Inflammatory macrophage (primary cell): ENCODE measurements at places on chromosomes 1 and 21.

GRCh38 chr1:40153073-40153770, 8.0 kb upstream of the RLF start:
- peak; percentile 50 for DNase-seq

DNA sequence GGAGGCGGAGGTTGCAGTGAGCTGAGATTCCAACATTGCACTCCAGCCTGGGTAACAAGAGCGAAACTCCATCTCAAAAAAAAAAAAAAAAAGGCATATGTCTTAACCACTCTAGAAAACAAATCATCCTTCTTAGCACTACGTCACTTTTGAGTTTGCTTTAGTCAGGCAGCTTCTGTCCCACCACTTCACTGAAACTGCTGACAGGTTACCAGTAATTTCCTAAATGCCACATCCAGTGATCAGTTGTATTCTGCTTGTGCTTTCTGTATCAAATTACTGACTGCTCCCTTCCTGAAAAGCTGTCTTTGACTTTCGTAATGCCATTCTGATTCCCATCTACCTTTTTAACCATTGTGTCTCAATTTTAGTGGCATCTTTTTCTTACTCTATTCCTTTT, 21.7 kb downstream of the RCOR3 start:
- DNase-seq: no peak

GRCh38 chr21:31566611-31567010, 92.9 kb upstream of the SOD1 start:
- DNase-seq: no peak

GRCh38 chr1:13921190-13921589, 221.2 kb downstream of the PRDM2 start:
- DNase-seq: no peak

DNA sequence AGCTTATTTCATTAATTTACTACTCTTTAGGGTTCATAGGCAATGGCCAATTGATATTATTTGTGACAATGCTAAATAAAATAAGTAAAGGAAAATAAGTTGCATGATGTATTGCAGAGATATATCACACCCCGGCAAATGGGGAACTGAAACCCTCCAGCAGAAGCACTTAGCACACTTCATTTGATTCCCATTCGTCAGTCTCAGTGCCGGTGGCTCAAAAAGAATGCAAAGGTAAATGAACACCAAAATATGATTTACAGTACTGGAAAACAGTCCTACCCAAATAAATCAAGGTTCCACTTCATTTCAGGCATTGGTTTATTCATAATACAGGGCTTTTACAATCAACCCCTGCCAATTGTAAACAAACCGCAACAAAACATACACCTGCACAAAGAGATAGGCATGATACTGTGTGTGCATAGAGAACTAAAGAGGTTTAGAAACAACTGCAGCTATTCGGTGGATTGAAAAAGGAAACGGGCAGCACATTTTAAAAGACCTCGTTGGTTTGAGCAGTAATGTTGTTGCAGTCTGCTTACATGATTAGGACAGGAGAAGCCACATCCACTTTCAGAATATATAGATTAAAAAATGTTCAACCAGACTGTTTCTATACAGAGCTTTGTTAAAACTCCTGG, 1019.2 kb downstream of the TTLL7 start:
- DNase-seq: peak; percentile 5

GRCh38 chr1:119966020-119966419, 69.7 kb upstream of the ADAM30 start:
- peak; percentile 37 for DNase-seq

GRCh38 chr1:7356079-7356478, 415.0 kb upstream of the VAMP3 start:
- DNase-seq: no peak

GRCh38 chr1:227043755-227044154, 103.7 kb downstream of the COQ8A start:
- DNase-seq: peak; percentile 13

GRCh38 chr1:213123087-213123486, 72.0 kb downstream of the RPS6KC1 start:
- no peak for DNase-seq

- DNase-seq: peak; percentile 22
These were observed 3.0 kb downstream of the NHLH2 start for GRCh38 chr1:115837740-115838421.

GRCh38 chr1:31828926-31829690, 13.3 kb upstream of the SPOCD1 start:
- DNase-seq: no peak

DNA sequence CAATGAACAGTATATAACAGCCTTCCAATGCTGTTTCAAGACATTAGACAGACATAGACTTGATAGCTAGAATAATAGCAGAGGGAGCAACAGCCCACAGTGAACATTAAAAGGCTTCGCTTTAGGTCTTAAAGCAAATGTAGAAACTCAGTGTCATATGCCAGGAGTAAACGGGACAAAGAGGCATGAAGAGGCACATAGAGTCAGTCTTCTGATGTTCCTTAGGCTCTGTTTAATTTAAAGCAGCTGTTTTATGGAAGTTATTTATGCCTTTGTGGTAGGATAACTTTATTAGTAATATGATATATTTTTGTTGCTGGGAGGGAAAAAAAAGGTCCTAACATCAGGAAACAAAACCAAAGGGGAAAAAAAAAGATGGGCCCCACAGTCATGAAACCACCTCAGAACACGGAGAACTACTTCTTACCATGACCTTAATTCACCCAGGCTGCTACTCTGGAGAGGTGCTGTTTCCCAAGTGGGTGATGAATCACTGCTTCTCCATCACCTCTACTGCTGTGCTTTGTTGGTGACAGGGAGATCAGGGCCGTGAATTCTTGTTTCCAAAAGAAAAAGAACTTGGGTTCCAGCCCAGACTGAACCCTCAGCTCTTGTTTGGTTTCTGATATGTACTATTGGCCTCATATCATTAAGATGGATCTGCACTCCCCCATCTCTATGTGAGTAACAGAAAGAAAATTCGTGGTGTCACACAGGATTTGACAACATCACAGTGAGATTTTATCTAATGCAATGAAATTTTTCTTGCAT, 616.9 kb downstream of the KIF26B start:
- no peak for DNase-seq

DNA sequence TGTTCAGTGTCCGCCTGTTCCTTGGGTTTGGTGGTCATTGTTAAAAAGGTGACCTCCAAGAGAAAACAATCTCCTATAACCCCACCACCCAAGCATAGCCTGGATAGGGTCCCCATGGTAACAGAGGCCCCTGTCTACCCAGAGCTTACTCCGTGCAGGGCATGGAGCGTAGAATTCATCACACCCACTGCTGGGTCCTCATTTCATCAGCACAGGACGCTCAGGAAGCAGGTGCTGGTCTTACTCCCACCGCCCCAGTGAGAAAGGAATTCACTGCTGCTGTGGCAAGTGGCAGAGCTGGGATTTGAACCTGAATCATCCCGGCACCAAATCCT, 37.0 kb downstream of the ARHGEF10L start:
- DNase-seq: no peak

- no peak for DNase-seq
These were observed 46.9 kb downstream of the KIF21B start for GRCh38 chr1:200976634-200977033.

DNA sequence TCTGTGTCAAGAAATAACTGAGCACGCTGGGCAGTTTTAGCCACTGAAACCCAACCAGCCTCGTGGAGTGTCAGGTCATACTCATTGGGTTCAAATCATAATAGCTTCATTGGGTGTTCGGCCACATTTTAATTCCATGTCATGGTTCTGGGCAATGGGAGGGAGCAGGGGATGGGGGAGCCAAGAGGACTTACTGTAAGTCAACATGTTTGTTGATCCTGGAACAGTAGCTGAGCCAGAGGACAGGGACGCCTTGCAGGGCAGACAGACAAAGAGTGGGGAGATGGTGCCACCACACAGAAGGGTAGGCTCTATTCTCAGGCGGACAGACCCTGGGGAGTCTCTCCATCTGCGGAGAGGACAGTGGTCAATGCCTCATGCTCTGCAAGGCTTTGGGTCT, 161.1 kb downstream of the ZBTB18 start:
- no peak for DNase-seq

- no peak for DNase-seq
These were observed 491.1 kb upstream of the LRRC7 start for GRCh38 chr1:69076631-69077030.

DNA sequence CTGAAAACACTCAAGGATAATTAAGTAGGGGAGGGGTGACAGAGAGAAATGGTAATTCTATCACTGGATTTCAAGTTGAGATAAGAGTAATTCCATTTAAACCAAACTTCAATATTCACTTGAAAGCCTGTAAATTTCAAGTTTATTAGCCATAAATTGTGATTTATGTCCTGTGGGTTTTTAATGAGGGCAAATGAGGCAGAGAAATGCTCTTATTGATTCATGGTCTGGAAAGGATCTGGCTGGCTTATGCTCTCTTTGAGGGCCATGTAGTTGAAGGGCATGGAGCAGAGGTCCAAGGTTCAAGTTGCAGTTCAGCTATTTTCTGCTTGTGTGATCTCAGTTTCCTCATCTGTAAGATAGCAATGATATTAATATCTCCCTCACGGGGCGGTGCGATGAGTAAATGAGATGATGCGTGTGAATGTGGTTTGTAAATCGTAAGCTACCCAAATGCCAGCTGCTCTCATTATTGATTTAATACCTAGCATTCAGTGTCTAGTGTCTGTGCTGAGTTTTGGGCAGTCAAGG, 12.3 kb downstream of the OLFML3 start:
- DNase-seq: no peak

DNA sequence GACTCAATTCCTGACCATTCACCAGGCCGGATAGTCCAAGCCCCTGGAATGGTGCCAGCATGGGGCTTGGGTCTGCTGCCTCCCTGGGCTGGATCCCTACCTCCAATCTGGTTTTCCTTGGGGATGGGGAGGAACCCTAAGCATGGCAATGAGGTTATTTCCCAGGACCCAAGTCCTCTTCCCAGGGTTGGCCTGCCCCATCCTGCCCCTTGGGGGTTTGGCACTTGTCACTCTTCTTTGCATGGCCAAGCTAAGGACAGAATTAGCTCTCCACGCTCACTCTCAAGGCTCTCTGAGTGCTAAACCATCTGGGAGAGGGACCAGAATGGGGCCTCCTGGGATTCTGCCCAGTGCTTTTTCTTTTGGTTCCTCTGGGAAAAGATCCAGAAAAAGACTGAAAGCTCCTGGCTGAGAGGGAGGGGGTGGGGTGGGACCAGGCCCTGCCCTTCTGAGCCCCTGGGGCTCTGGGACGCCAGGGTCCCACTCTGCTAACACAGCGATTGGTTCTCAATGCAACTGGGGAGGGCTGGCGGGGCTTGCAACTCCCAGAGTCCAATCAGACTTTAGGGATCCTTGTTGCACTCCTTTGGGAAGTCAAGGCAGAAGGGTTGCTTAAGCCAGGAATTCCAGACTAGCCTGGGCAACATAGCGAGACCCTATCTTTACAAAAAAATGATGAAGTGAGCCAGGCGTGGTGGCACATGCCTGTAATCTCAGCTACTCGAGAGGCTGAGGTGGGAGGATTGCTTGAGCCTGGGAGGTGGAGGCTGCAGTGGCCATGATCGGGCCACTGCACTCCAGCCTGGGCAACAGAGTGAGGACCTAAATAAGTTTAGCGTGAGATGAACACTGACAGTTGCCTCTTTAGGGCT, 52.7 kb downstream of the DHRS3 start:
- DNase-seq: no peak

GRCh38 chr1:51414811-51415210, 84.4 kb upstream of the TTC39A start:
- DNase-seq: no peak

- DNase-seq: no peak
These were observed 18.3 kb downstream of the USP33 start for GRCh38 chr1:77741316-77741715.

GRCh38 chr21:43644609-43645008, 14.7 kb downstream of the HSF2BP start:
- DNase-seq: peak; percentile 17

GRCh38 chr1:198888379-198888943, 249.6 kb downstream of the PTPRC start:
- no peak for DNase-seq

- DNase-seq: no peak
These were observed 598.6 kb downstream of the NPHP4 start for GRCh38 chr1:5393603-5394002.

GRCh38 chr21:33075128-33075527, 5.2 kb downstream of the OLIG1 start:
- no peak for DNase-seq

DNA sequence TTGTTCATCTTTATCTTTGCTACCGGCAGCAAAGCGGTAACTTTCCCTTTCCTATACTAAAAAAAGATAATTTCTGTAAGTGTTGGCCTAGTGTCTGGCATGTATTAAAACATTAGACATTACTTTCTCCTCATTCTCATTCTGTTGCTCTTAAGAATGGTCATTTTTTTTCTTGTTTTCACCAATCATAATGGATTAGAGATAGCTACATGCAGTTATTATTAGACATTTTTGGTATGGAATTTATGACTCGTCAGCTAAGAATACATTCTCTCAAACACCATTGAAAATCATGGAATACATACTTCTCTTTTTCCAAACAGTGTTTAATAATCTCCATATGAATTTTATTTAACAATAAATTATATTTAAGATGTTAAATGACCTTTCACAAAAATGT, 1154.6 kb downstream of the BRINP3 start:
- DNase-seq: no peak

DNA sequence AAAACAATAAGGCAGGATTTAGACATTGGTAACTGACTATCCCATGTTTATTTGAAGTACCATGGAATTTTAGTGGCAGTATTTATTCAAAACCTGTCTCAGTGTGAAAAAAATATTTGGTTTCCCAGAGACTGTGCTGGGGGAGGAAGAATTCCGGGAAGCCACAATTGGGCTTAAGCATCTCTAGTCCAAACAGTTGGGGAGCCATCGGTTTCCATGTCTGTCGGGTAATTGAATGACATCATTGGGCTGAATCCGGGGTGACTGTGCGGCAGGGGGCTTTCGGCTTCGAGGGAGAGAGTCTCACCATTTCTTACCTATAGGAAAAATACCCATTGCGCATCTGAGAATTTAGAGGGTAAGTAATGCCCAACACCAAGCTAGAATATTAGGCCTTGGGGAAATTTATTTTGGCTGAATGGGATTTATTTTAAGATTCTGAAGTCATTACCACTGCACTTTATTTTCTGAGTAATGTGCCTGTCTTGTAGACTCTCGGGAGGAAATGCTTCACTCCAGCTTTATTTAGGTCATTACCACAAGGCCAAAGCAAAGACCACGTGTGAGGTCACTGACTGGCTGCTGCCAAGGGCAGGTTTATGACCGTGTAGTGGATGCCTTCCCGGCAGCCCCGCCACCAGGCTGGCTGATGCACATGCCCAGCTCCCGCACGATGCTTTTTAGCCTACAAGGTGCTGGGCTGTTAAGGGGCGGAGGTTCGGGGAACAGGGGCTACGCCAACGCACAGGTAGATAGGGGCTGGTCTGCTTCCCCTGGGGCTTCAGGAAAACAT, 23.1 kb upstream of the UMODL1 start:
- DNase-seq: no peak

- no peak for DNase-seq
These were observed 18.8 kb downstream of the PFKL start for GRCh38 chr21:44318489-44319285.

GRCh38 chr1:87292684-87293493, 35.8 kb upstream of the LMO4 start:
- peak; percentile 62 for DNase-seq
